ENCODE measurements at places on chromosomes 13 and 19.

DNA sequence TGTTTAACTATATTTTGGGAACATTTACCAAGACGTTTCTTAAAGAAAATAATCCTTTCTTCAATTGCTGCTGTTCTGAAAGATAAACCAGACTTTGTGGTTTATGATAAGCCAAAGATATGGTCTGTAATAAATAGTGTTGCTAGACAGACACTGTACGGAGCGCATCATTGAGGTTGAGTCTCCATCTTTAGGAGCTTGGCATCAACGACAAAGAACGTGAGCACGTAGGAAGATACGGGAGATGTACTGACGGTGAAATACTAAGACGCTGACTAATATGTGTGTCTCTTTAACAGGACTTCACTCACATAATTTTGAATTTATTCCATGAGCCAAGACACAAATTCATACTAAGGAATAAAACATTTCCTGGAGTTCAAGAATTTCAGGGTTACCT is 16.2 kb downstream of the TEX29 start:
- DNase-seq: no peak

DNA sequence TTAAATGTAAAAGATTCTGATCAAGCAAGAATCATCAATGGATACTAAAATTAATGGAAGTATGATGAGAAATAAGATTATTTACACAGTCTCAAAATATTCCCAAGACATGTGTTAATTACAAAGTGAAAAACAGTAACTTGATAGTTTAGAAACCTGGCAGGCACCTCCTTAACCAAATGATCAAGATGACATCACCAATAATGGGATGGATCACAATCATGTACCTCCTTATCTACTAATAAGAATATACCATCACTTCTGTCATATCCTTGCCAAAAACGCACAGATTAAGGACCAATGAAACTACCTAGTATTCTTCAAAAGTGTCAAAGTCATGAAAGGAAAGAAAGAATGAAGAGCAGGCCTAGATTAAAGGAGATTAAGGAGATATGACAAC is 30.0 kb downstream of the TSC22D1 start:
- DNase-seq: no peak

DNA sequence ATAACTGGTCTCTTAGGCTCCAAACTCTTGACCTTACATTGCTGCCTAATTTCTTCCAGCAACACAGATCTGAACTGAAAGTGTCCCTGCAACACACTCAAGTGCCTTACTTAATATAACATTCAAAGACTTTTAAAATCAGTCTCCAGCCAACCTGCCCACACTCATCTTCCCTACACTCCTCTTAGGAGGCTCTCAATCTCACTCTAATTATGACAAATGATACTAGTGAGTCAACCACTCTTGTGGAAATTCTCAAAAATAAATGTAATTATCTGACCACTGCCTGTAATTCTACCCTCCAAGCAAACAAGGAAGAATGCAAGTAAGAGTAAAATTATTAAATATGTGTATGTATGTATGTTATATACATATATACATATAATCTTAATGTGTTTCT is 348.1 kb upstream of the MIR17HG start:
- DNase-seq: no peak

- no peak for DNase-seq
Observed at GRCh38 chr13:106357198-106357597, 178.3 kb downstream of the EFNB2 start.

DNA sequence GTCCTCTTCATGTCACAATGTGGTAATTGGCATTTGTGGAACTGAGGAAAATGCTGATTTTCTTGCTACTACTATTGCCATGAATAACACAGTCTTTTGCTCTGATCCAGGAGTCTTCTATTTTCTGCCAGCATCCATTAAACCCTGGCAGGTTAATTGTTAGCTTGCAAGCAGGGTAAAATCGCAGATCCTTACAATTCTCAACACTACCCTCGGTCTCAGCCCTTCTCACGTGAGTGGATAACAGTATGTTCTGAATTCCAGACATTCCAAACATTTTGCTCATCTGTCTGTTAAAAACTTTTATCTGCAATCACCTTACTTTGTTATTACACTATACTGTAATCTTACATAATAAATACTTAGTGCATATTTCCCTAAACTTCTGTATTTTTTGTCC is 251.3 kb upstream of the ATXN8OS start:
- no peak for DNase-seq

GRCh38 chr19:18656337-18657086 is 19.7 kb downstream of the KLHL26 start:
- no peak for DNase-seq

- no peak for DNase-seq
Observed at GRCh38 chr13:59415498-59415897, 748.2 kb downstream of the DIAPH3 start.

GRCh38 chr19:8640402-8641004 is 10.1 kb downstream of the NFILZ start:
- DNase-seq: peak; percentile 75

DNA sequence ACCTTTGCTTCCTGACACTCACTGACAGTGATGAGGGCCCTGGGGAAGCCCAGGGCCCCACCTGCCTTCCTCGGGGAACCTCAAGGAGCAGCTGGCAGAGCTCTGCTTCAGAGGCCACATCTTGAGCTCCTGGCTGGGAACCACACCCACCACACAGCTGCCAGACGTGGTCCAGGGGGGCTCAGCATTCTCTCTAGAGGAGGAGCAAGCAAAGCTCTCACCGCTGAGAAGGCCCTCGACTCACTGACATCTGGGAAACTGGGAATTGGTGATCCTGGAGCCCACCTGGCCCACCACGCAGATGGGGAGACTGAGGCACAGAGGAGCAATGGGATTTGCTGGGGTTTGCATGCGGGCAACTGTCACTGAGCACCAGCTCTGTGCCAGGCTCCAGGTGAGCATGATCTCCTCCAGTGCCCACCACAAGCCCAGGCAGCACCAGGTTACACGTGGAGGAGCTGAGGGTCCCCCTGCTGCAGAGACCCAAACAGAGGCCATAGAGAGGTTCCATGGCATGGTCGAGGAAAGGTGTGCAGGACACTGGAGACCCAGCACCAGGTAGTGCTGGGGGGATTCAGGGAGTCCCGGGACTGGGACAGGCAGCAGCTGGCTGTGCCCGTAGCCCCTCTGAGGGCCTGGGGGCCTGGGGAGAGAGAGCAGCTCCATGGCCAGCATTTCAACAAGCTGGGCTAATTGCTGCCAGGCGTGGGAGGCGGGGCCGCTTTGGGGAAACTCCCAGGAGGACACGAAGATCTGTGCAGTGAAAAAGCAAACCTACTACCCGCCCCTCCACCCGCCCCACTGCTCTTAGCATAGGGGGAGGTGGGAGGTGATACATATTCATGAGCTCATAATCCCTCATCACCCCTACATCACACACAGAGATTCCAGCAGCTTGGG is 33.4 kb downstream of the PEPD start:
- no peak for DNase-seq

DNA sequence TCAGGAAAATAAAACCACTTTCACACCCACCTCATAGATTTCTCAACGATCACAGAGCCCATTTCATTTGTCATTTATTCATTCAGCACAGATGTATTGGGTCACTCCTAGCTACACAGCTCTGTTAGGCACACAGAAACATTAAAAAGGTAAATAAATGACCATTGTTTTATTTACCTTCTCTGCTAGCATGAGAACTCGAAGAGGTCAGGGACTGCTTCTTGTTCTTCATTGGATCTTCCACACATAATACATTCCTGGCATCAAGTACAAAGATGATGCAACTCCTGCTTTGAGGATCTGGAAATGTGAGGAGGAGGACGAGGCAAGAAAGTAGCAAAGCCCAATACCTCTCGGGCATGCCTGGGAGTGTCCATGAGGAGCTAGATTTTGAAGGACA is 168.1 kb downstream of the RBM26 start:
- DNase-seq: no peak

DNA sequence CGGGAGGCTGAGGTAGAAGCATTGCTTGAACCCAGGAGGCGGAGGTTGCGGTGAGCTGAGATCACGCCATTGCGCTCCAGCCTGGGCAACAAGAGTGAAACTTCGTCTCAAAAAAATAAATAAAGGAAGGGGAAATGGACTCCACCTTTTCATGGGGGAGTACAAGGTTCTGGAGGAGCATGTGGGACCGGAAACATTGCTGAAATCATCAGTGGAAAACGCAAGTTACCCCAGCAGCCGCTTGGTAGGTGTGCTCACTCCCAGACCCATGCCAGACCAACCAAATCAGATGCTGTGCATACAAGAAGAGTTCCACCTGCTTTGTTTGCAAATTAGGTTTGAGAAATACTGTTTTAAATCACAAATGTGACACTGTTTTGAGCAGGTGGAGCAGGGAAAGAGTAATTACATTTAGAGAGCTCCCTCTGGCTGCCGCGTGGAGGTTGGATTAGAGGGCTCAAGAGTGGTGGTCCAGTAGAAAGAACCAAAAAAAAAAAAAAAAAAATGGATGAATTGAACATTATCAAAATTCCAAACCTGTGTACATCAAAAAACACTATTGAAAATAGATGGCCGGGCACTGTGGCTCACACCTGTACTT is 4.9 kb downstream of the ERICH4 start:
- no peak for DNase-seq

- DNase-seq: no peak
Observed at GRCh38 chr13:109880371-109881346, 94.3 kb upstream of the IRS2 start.

DNA sequence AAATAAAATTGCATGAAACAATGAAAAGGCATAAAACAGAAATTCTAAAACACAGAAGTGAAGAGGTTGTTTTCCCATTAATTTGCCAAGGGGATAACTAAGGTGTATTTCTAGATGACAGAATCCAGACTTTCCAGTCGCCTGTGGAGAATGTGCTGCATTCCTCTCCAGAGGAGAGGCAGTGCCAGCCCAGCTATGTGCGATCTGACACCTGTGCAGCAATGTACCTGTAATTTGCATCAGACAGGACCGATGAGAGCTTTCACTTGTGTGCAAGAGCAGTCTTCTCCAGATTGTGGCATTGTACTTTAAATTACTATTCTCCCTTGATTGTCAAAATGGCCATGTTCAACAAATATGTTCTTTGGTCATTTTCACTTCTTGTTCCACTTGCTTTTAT is 1037.9 kb downstream of the EFNB2 start:
- no peak for DNase-seq

GRCh38 chr13:50940509-50940908 is 30.9 kb downstream of the RNASEH2B start:
- no peak for DNase-seq

DNA sequence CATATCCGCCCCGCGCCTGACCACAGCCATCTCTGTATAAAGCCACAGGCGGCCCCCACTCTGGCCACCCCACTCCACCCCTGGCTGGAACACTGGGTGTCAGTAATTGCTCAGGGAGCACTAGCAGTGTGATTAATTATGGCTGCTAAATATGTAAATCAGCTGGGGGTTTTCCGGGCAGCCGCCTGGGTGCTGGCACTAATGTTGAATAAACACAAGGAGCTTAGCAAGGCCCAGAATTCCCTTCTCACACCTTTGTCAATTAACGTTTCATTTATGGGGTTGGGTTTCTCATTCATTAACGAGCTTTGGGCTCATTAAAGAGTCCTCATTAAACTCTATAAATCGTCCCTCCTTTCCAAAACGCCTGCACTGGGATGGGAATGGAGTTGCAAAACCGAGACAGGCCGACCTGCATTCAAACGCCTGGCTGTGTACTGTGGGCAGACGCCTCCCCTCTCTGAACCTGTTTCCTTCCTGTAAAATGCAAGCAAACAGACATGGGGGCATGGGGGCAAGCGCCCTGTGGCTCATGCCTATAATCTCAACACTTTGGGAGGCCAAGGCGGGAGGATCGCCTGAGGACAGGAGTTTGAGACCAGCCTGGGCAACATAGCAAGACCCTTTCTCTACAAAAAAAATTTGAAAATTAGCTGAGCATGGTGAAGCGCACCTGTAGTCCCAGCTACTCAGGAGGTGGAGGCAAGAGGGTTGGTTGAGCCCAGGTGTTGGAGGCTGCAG is 17.7 kb upstream of the OLFM2 start:
- no peak for DNase-seq

GRCh38 chr13:101425156-101425471 is 8.8 kb upstream of the NALCN start:
- no peak for DNase-seq

GRCh38 chr19:9189535-9189934 is 10.8 kb downstream of the OR7D2 start:
- no peak for DNase-seq

DNA sequence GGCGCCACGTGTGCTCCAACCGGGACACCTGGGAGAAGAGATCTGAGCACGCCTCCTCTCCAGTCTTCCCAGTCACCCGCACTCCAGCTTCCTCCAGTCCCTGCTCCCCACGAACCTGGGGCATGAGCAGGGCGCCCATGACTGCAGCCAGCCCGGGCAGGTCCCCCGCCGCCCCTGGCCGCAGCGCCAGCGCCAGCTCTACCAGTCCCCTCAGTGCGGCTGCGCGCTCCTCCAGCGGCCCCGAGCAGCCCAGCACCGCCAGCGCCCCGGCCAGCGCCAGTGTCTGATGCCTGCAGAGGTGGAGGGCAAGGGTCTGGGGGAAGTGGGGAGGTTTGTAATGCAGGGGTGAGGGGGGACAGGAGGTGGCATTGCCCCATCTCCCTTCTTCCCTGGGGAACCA is 13.1 kb downstream of the SH2D3A start:
- DNase-seq: no peak

DNA sequence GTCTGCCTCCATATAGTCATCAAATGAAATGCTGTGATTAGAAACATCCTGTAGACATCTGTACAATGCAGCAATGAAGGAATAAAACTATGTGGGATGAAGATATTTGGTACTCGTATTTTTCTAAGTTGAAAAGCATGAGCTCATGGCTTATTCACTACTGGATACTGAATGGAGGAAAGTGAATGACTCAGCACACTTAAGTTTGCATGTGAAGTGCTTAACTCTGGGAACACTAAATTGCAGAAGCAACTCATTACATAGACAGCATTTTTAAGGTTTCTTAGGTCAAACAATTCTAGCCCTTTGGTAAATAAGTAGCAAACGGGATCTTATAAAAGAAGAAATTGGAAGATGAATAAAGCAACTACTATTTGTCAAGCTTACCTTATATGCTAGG is 429.0 kb upstream of the MIR17HG start:
- DNase-seq: no peak

GRCh38 chr13:26050568-26051230 is 1.1 kb downstream of the SHISA2 start:
- no peak for DNase-seq

- DNase-seq: no peak
Observed at GRCh38 chr13:51035978-51036377, 75.1 kb downstream of the C13orf42 start.

DNA sequence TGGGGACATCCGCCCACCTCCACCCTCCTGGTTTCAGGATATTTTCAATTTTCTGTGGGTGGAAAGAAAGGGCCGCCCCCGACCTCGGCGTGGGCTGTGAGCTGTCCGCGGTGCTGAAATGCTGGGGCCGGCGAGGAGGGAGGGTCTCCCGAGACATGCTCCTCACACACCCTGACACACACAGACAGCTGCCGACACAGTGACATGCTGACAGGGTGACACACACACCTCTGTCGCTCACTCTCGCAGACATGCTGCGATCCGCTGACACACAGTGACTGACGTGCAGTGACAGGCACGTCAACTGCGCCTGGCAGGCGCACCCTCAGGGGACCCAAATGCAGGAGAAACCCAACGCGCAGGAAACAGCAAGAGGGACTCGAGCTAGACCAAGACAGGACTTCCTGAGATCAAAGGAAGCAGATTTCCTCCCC is 25.1 kb upstream of the MEIS3 start:
- DNase-seq: peak; percentile 12

Data from CD4-positive, alpha-beta T cell treated with Interleukin-4 for 1 hour (primary cell).